Lower leg skin (tissue), 4 donors: ENCODE measurements at places on chromosomes 2 and 18.

DNA sequence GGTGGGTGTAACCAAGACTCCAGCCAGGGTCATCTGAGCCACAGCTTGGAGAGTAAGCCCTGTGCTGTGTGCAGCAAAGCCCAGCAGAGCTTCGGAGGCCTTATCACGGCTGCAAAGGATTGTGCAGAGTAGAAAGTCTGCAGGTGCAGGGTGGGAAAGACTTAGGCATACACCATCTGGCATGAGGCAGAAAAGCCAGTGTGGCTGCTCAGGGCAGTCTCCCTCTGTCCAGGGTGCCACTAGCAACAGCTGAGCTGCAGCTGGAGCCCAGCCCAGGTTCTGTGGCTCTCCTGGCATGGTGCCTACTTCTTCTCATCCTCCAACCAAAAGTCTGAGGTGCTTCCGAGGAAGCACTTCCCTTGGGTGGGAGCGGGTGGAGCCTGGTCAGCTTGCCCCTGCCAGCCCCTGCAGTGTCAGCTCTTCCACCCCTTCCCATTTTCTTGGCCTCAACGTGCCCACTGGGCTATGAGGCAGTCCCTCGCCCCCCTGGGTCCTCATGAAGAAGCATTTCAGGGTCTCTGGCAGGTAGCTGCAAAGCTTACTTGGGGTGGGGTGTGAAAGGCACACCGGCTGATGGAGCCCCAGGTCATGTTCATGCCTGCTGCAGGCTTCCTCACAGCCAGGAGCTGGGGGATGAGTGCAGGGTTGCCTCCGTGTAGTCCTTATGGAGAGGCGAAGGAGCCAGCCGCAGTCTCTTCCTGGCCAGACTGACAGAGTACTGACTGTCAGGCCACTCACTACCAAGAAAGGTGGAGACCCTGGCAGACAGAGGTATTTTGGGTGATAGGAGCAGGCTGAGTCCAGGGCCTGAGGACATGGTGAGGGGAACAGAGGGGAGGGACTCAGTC lies 4.8 kb downstream of the AMER3 start:
- DNase-seq: no peak

GRCh38 chr2:141911485-141912066 lies 219.2 kb downstream of the LRP1B start:
- DNase-seq: no peak

DNA sequence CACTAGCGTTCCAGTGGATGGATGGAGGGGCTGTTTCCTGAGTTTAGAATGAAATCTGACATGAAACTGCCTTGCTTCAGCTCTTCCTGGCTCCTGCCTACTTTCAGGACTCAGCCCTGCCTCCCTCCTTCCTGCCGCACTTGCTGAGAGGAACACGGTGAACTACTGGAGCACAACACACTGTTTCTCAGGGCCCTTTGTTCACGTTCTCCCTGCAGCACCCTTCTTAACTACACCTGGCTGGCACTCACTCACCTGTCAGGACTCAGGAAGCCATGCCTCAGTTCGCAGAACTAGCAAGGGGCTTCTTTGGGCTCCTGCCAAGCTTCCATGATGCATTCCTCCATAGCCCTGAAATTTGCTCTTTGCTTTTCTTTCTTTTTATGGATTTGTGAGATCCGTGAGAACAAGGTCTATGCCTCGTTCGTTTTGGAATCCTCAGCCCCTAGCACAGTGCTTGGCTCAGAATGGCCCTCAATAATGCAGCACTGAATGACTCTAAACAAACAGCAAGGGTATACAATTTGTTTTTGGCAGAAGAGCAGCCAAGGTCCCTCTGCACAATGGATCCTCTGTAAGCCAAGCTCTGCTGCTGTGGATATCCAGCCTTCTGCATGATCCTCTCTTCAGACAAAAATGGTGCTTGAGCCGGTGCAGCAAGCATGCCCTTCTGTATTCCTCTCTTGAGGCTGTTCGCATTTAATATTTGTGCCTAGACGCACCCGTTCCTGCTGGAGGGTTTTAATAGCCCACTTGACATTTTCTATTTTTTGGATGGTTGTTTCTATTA lies 357.0 kb downstream of the TSN start:
- no peak for DNase-seq

DNA sequence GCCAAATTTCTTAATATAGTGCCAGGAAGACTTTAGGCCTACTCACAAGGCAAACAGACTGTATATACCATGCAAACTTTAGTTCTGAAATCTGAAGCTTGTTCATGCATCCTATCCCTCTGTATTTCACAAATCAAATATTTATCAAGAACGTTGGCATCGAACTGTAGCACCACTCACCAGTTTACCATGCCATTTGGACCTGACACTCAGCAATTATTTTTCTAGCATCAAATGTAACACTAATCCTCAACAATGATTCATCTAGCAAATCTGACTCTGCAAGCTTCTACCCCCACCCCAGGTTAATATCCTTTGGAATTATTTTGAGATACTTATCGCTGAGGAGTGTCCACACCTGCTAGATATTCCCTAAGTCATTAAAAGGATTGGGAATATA lies 1506.6 kb downstream of the LRP1B start:
- no peak for DNase-seq

DNA sequence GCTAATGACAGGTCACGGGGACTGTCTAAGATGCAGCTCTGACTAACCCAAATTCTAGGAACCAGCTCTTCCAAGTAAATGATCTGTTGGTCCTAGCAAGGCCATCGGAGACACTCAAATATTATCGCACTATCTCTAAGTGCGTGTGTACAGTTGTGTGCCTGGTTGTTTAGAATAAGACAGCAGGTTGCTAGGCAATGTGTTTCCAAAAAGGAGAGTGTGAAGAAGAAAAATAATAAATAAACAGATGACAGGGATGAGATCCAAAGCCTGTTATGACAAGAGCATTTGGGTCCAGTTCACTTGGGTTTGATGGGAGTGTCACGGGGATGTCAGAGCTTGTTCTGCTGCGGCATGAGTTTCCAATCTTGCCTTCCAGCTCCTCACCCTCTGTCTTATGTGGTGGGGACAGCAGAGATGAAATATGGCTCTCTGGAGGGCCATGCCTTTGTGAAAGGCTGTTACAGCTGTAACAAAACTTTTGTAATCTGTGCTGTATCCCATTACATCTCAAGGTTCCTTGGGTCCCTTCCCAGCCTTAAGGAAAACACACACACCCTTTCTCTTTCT lies 127.5 kb upstream of the TNP1 start:
- DNase-seq: peak; percentile 85

- no peak for DNase-seq
Measured at GRCh38 chr2:112985090-112985489, 7.3 kb downstream of the IL36G start.

- DNase-seq: peak; percentile 98
Measured at GRCh38 chr2:20617892-20618467, 32.9 kb downstream of the HS1BP3 start.

GRCh38 chr2:64780041-64780440 lies 126.3 kb upstream of the SERTAD2 start:
- no peak for DNase-seq

DNA sequence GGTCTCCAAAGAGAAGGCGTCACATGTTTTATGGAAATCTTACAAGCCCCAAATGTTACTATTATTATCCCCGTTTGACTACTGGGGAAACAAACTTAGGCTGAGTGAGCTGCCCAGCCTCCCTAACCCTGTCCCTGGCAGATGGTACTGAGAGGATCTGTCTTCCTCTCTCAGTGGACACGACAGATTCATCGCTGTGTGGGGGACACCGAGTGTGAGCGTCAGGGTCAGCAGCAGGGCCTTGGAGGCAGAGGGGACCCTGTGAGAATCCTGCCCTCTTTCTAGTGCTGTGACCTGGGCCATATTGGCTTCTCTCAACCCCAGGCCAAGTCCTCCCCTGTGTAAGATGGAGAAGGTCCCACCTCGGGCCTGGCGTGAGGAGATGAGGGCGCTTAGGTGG lies 27.1 kb upstream of the SMAD7 start:
- no peak for DNase-seq

- DNase-seq: no peak
Measured at GRCh38 chr2:59720296-59720866, 833.1 kb downstream of the BCL11A start.

DNA sequence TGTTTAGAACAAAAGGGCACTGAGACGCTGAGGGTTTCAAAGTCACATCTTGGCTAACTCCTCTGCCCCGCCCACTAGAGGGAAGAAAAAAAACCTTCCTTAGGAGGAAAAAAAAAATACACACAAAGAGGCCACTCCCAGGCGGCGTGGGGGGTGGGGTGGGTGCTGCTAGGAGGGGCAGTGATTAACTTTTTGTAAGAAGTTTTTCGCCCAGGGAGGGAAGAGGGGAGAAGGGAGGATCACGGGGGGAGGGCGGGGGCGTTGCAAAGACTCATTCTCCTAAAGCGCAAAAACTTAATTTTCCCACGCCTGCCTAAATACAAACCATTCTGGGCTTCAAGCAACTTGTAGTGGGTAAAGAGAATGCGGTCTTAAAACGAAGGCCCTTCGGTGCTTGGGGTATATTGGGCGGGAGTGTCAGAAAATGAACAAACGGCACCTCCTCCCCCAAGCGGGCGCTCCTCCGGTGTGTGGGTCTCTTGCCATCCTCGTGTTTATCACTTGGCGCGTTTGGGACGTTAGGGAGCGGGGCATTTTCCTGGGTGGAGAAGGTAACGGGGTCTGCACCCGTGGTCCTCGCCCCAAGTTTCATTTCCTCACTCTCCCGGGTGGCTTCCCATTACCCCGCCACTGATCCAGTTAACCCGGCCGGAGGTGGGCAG lies 1.7 kb downstream of the CXCR4 start:
- DNase-seq: no peak

DNA sequence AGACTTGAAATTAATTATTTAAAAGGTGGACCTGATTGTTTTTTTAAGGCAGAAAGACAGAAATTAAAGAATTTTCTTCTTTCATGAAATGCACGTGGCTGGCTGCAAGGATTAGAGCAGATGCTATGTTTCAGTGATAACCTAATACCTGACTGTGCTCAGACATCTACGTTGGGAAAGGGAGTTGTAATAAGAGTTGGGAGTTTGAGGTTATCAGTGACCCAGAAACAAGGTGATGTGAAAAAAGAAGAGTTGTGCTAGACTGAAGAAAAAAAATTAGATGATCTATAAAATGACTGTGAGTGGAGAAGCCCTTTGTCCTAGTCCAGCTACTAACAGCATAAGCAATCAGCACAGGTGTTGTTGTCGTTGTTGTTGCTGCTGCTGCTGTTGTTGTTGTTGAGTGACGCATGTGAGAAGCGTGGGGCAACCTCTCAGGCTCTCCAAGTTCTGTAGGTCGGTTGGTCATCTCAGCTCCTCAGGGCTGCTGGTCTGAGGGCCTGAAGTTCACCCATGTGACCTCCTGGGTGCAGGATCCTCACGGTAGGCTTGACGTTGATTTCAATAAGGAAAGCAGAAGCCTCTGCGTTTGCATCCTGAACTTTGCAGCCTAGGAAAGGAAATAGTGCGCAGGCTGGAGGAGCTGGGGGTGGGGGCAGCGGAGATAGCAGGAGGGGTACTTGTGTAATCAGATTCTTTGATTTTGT lies 7.6 kb downstream of the POU3F3 start:
- no peak for DNase-seq

DNA sequence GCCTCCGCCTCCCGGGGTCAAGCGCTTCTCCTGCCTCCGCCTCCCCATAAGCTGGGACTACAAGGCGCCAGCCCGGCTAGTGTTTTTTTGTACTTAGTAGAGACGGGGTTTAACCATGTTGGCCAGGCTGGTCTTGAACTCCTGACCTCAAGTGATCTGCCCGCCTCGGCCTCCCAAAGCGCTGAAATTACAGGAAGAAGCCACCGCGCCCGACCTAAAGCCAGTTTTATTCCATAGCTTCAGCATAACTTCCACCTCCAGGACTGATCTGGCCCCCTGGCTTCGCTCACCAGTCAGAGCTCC lies 783 bp upstream of the TXNL4A start:
- no peak for DNase-seq

GRCh38 chr18:31302991-31303390 lies 15.0 kb upstream of the DSG1 start:
- no peak for DNase-seq

DNA sequence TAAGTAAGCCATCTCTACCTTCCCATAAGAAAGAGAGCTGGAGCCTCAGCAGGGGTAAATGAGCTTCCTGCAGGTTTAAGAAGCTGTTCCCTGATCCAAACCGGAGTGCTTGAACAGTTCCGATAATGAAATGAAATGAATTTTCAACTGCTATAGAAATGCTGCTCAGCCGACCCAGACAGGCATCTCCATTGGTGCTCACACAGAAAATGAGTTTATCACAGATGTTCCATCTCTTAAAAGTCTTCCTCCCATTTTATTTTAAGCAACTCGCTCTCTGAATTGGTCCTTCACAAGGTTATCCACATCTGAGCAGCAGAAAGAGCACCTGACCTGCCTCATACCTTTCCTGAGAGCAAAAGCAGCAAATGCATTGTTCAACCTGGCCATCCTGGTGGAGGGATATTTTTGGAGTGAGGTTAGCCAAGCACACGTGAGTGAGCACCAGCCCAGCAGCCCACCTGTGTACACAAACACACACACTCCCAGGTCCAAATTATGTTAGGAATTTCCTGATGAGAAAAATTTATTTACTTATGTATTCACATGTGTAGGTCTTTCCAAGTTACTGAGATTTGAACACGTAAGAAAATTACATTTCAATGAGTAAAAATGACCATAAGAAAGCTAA lies 42.2 kb upstream of the CCDC68 start:
- DNase-seq: no peak

DNA sequence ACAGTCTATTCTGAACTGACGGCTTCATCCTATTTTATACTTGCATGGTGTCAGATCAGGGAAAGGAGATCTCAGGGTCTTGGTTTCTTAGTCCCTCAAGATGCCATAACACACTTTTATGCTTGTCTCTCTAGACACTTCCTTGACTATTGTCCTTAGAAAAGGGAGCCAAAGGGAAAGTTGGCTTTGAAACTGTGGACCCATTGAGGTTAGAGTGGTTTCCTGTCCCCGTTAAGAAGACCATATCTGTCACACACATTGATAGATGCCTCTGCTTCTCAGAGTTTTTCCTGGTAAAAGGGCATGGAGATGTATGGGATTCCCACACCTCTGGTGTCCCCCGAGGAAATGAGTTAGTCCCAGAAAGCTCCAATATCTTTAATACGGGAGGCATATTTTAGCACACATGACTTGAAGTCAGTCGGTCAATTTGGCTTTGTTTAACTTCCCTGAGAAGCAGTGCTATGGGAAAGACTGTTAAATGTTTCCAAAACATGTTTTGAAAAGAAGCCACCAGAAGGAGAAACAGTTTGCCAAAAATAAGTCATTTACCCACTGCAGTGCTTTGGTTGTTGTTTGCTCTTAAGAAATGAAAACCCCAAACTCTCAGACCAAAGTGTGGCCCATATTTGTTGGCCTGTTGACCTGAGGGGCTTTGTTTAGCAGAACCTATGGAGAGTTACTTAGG lies 133.4 kb upstream of the CXCR4 start:
- no peak for DNase-seq
